Activated CD8-positive, alpha-beta memory T cell treated with anti-CD3 and anti-CD28 coated beads, Interleukin-2, amount 50 U/mL, for 48 hours (primary cell): ENCODE measurements at places on chromosomes 7 and 10.

- DNase-seq = no peak
Observed at GRCh38 chr10:26311383-26311940, 94.9 kb downstream of the GAD2 start.

- no peak for DNase-seq
Observed at GRCh38 chr10:970311-971149, 17.7 kb upstream of the GTPBP4 start.

DNA sequence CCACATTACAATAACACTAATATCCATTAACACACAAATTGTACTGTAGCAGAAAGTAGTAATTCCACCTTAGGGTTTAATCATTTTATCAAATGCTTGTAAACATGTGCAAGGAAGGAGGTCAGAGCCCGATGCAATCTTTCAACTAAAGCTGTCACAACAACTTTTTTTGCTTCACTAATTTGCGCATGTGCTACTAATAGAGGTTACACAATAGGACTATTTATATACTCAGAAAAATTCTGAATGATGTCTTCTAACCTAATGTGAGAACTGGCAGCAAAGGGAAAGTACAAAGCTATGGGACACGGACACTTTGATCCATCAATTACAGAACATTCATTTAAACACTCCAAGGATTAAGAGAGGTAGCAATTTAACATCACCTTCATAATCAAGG lies 244.4 kb downstream of the CHCHD3 start:
- DNase-seq = no peak

- no peak for DNase-seq
Observed at GRCh38 chr10:78539247-78539766, 505.6 kb downstream of the RPS24 start.

GRCh38 chr10:84391326-84391725 lies 62.9 kb downstream of the CCSER2 start:
- DNase-seq = no peak
